ENCODE measurements at places on chromosomes 2 and 18. TPM values are rescaled to one million over a fixed set of nuclear protein-coding genes. Genes with fewer than 3 reads are reported as not detected.

LIMS1 gene
- total RNA-seq, result 84.3 TPM

LIMS2 gene
- total RNA-seq, result 260 TPM

POTEC gene
- not detected for total RNA-seq

DNA sequence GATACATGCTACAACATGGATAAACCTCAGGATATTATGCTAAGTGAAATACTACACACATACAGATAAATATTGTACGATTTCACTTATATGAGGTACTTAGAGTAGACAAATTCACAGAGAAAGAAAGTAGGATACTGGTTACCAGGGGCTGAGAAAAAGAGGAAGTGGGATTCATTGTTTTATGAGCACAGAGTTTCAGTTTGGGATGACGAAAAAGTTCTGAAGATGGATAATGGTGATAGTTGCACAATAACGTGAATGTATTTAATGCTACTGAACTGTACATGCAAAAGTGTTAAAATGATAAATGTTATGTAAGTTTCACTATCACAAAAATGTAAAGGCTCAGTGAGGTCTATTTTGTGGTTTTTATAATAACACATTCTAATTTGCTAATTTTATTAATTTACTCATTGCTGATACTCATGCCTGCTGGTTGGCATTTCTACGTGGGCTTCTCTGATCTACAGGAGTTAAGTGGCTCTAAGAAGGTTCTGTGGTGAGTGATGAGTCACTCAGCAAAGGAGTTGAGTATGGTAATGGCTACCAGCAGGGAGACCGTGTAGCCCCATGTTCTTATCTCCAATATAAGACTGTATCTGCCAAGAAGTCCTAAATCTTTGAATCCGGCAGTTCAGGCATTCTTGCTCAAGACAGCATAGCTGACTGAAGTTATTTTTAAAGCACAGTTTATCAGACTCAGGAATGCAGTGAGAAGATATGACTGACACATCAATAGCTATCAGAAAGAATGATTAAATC is 41.1 kb downstream of the UPP2 start:
- no peak for DNase-seq

DNA sequence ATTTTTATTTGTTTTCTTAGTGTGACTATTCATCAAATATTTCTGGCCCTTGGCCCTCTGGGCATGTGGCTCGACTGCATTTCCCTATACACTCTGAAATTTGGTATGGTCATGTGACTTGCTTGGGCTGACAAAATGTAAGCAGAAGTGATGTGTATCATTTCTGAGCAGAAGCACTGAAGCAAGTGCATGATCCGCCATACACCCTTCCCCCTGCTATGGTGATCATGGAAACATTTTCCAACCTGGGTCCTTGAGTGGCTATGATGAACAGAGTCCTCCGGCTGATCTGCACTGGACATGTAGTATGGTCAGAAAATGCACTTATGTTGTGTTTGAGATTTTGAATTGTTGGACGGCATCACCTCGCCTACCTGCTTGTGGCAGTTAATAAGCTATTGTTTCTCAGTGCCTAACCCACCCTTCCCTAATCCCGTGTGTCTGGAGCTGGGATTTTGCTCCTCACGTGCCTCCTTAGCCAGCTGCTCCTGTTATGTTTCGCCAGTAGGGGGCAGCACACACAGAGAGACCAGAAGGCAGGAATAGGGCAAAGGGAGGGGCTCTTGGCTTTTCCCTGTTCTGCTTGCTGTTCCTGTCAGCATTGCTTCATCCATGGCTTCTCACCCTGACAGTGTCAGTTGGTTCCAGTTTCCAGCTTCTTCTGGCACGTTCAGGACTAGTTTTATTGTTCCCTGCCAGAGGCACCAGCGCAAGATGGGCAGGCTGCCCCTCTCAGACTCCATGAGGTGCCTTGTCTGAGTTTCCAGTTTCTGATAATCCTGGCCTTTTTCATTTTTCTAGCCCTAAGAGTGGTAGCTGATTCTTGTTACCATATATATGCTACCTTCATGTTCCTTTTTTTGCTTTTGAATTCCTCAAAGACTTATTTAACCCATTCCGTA is 207.4 kb downstream of the ARL6IP6 start:
- DNase-seq, result no peak

DNA sequence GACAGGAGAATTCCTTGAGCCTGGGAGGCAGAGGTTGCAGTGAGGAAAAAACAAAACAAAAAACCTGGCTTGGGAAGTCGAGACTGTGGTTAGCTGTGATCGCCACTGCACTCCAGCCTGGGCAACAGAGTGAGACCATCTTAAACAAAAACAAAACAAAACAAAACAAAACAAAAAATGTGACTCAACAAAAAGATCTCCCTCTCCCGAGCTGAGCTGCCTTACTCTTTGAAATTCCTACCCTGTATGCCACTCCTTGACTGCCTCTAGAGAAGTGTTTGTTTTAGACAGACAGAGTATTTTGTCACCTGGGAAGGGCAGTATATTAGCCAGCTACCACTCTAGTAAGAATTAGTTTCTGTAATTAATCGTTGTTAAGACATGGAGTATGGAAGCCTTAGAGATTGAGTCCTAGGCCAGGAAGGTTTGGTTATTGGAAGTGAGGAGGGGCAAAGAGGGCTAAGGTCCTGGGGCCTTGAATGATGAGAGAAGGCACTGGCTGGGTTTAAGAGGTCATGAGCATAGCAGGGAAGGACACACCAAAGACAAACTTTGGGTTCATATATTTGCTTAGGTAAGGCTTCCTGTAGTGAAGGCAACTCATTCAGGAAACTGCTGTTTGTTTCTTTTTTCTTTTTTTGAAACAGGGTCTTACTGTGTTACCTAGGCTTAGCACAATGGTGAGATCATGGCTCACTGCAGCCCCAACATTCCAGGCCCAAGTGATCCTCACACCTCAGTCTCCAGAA is 56.0 kb downstream of the HAUS1 start:
- DNase-seq, result no peak

- no peak for DNase-seq
Observed at GRCh38 chr2:15050483-15050882, 418.0 kb downstream of the LRATD1 start.

GRCh38 chr18:79167526-79168190 is 98.5 kb downstream of the ATP9B start:
- DNase-seq, result peak; percentile 85

Measured in Right ventricle myocardium inferior (tissue), 1 donor.